ENCODE measurements at places on chromosomes 12 and 14.

- no peak for DNase-seq
Measured at GRCh38 chr14:101017209-101017608, 113.7 kb upstream of the RTL1 start.

DNA sequence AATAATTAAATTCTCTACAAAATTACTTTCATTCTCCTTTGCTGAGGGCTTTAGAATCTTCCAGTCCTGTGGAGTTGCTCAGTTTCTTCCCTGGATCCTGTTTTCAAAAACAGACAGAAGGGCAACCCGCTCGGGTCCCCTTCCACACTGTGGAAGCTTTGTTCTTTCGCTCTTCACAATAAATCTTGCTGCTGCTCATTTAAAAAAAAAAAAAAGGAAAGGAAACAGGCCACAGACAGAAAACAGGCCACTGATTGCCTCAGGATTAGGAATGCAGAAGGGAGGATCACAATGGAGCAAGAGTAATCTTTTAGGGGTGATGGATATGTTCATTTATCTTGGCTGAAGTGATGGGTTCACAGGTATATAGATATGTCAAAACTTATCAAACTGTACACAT lies 29.5 kb upstream of the HIGD1C start:
- DNase-seq = no peak

DNA sequence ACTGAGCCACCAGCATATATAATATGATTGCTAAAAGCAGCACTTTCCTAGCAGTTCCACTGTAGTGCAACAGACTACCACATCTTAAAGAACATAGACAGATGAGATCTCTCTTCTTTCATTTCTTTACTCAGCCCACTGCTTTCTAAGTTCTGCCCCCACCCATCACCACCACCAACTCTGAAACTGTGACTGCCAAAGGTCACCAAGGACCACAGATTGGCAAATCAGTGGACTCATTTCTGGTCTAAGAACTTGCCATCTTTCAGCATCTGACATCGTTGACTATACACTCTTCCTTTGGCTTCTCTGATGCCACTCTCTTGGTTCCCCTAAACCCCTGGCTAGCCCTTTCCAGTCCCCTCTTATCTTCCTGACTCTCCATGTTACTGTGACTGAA lies 38.4 kb downstream of the IFNG start:
- no peak for DNase-seq

DNA sequence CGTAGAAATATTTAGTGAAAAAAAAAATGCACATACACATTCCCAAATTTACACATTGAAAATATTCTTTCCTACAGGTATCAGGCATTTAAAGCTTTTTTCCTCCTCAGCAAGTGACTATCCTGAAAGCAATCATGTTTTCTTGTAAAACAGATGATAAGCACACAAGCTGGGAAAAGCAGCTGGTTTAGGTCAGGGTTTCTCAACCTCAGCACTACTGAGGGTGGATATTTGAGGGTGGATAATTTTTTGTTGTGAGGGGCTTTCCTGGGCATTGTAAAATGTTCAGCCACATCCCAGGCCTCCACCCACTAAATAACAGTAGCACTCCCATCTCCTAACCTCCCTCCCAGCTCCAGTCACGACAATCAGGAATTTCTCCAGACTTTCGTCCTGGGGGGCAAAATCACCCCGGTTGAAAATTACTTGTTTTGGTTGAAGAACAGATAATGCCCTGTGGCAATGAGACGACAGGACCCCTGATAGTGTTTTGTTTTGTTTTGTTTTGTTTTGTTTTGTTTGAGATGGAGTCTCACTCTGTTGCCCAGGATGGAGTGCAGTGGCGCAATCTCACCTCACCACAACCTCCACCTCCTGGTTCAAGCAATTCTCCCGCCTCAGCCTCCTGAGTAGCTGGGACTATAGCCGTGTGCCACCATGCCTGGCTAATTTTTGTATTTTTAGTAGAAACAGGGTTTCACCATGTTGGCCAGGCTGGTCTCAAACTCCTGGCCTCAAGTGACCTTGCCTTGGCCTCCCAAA lies 15.0 kb upstream of the NT5DC3 start:
- DNase-seq = no peak

- DNase-seq = no peak
Measured at GRCh38 chr12:45468751-45469615, 253.1 kb downstream of the ANO6 start.

DNA sequence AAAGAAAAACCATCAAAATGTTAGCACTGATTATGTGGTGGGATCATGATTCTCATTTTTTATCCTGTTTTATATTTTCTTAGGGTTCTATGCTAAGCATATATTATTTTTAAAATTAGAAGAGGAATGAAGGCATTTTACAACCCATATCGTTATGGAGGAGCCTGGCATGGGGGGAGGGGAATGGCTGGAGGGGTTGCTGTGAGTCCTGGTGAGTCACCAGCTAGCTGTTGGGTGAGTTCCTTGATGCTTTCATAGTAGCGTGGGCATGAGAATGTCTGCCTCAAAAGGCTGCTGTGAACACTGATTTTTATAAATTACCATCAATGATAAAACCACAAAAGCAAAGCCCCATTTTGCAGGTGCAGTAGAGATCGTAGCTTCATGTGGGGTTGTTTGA lies 46.9 kb downstream of the C14orf132 start:
- no peak for DNase-seq

DNA sequence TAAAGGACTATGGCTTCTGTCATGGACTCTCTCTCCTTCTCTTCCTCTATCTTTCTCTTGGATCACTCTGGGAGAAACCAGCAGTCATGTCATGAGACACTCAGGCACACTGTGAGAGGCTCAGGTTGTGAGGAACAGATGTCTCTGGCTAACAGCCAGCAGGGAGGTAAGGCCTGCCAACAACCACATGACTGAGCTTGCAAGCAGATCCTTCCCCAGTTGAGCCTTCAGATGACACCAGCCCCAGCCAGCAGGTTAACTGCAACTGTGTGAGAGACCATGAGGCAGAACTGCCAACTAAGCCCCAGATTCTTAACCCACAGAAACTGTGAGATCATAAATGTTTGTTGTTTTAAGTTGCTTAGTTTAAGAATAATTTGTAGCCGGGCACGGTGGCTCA lies 90.6 kb downstream of the VCPKMT start:
- DNase-seq = no peak

GRCh38 chr14:89419973-89420482 lies 3.0 kb upstream of the FOXN3 start:
- DNase-seq = no peak

DNA sequence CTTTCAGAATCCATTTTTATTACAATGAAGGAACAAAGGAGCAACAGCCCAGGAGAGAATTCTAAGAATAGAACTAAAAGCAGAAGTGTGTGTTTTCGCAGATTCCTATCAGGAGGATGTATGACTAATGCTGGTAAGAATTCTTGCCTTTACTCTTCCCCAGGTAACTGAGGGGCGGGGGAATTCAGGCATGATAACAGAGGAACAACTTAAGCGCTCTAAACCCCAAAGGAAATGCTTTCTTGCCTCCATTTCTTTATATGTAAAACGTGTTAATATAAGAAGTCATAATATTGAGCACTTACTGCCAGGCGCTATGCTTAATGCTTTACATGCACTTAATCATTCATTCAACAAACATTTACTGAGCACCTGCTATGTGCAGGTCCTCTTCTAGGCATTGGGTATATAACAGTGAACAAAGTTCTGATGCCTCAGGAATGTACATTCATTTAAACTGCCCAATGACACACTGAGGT lies 4.5 kb downstream of the HCAR1 start:
- peak; percentile 22 for DNase-seq
